ENCODE measurements at places on chromosomes 7 and 10.

GRCh38 chr10:8061274-8062211 lies 7.1 kb downstream of the GATA3 start:
- no peak for DNase-seq

DNA sequence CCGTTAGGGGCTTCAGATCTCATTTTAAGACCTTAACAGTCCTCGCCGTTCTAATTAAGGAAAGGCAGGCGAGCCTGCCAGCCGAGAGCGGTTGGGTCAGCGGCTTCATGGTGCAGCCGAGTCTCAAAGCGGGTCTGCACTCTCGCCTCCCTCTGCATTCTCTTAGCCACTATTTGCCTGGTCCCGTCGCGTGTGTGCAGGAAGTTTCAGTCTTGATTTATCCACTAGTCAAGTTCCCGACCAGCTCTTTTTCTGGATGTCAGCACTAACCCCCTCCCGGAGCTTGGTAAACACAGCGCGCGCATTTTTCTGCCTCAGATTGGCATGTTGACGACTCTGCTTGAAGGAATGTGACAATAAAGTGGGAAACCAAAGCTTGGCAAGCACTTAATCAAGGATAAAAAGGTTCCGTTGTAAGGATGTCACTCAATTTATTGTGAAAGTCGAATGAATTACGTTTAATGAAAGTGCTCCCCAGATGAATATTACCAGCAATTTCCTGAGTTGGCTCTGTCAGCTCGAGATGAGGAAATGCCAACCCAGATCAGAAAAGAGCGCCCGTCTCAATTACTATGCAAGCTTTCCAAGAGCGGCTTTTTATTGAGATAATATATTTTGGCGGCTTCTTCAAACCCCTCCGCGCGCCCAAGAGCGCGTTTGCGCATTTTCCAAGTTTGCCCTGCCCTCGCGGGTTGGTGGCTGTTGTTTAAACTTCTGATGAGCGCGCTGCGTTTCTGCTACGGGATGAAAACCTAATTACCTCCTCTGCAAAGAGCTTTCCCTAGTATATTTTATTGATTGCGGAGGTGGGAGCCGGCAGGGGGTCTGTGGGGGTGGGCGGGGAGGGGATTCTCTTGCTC lies 7.9 kb downstream of the NXPH1 start:
- DNase-seq: no peak

GRCh38 chr7:79998363-79998762 lies 136.3 kb upstream of the GNAI1 start:
- no peak for DNase-seq

GRCh38 chr7:22762866-22763265 lies 35.9 kb downstream of the IL6 start:
- DNase-seq: no peak

- DNase-seq: no peak
These were observed 6.2 kb downstream of the CFAP58 start for GRCh38 chr10:104359811-104360210.

DNA sequence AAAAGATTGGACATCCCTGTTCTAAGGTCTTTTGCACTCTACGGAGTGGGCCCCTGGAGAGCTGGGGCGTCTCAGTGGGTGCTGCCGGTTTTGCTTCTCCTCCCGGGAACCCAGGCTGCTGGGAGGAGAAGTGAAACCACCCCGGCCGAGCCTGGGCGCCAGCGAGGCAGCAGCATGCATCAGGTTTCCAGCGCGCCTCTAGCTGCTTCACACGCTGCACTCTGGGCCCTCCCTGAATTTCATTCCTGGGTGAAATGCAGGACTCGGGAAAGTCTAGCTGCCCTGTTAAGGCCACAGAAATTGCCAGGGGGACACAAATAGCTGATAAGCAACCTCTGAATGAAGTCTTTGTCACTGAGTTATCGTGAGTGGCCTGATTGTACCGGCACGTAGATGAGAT lies 127.4 kb downstream of the TRRAP start:
- DNase-seq: peak; percentile 36

DNA sequence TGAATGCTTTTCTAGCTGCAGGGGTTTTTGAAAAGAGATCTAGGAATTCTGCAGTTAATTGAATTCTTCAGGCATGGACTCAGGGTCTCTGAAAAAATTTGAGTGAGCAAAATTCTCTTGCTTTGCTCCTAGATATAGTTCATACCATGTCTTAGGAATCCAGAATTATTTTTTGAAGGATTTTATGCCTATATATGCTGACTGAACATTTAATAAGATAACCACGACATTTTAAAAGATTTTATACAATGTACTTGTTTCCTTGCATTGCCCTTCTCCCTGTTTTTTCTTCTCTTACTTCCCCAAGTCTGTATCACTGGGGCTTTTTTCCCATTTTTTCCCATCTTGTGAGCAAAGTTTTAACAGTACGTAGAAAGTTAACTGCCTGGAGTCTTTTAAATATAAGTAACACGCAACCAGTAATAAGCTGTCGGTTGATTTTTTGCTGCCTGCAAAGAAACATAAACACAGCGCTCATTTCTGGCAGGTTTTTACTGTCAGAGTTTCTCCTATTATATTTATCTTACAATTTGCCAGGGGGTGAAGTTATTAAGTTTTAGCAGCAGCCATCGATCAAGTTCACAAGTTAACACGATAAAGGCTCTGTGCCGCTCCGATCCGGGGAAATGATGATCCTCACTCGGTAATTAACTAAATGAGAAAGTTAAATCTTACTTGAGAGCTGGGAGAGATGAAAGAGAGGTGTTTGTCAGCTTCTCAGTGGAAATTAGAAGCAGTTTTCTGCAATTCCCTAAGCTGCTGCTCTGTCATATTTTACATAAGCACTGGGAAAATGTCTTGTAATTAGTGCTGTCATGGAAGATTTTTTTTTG lies 81.0 kb downstream of the POLL start:
- DNase-seq: no peak

- no peak for DNase-seq
These were observed 325.5 kb upstream of the C7orf33 start for GRCh38 chr7:148264933-148265557.

- DNase-seq: no peak
These were observed 171.5 kb downstream of the C7orf25 start for GRCh38 chr7:42740408-42740807.

GRCh38 chr10:79346012-79346340 lies 1.3 kb upstream of the PPIF start:
- peak; percentile 35 for DNase-seq

DNA sequence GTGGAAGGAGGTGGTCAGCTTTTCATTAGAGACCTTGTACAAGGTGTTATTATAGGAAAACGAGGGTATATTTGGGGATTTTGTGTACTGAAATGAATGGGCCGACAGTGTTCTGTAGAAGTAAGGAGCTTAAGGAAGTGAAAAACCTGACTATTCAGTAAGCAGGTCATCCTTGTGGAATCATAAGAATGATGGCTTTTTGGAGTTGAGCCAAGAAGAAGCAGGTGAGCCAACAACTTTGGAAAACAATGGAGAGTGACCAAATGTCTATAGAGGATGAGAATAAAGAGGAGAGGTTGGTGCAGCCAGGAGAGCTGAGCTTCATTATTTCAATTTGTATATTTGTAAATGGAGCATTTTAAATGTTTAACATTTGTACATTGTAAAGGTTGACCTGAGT lies 595.7 kb downstream of the CCSER2 start:
- DNase-seq: no peak

DNA sequence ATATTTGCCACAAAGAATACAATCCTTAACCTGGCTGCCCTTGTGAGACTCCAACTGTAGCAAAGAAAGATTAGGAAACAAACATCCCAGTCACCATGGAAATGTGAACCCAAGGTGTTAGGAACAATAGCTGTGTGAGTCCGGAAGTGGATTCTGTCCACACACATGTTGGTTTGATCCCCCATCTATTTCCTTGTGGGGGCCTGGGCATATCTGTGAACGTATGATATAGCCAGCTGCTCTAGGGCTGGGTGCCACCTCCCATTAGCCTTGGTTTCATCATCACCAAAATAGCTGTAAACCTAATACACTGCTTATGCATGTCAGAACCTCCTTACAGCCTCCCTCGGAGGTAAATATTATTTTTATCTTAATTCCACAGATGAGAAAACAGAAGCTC lies 26.4 kb downstream of the GRK5 start:
- no peak for DNase-seq

GRCh38 chr7:90958647-90959046 lies 305.6 kb upstream of the FZD1 start:
- DNase-seq: no peak

DNA sequence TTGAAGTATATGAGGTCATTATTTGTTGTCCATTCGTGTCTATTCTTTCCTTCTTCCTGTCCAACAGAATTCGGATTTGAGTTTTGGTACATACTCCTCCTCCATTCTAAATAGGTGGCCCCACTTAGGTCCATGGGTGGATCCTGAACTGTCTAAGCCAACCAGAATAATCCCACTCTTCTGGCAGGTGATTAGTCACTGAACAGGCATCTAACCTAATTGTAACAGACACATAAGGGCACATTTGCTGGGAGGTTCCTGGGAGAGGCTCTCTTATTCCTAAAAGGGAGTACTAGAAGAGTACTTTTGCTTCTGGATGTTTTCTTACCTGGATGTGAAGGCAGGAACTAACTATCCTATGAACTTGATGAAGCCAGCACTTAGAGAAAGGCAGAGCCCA lies 16.8 kb downstream of the LRRC72 start:
- DNase-seq: peak; percentile 16

- no peak for DNase-seq
These were observed 62.1 kb upstream of the PRSS58 start for GRCh38 chr7:142319970-142320369.

DNA sequence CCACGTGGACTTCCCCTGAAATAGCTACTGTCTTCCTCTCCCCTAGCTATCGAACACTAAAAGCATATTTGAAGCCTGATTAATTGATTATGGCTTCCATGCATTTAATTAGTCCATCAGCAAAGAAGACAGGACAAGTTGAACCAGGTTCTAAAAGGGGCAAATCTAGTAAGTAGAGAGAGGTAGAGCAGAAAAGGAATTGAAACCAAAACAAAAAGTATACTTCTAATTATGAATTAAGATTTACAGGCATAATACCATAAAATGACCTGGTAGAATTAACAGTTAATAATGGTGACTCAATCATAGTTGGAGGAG lies 393 bp upstream of the DNAJC1 start:
- DNase-seq: no peak

DNA sequence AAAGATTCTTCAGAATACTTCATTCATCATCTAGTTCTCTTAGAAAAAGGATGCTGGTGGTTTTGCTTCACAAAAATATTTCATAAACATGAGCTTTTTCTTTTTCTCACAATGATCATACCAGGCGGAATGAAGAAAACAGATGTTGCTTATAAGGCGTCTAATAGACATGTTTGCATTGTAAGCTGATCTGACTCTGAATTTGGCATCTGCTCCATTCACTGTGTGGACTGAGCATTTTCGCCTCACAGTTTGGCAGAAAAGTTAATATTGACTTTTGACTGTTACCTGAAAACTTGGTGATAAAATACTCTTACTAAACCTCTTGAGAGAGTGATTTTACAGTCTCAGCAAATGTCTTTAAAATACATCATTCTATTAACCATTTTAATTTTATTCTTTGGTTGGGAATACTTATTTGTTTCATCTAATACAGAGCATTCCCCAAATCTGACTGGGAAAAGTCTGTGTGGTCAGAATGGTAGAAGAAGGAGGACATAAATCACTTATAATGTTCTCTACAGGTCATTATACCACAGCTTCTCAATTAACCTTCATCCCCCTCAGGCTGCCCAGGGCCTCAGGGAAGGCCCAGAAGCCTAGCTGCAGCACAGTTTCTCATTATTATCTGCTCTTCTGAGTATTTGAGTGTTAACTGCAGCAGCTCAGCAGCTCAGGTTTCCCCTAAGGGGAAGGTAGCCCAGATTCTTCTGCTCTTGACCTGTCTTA lies 121.6 kb upstream of the KAT6B start:
- no peak for DNase-seq

DNA sequence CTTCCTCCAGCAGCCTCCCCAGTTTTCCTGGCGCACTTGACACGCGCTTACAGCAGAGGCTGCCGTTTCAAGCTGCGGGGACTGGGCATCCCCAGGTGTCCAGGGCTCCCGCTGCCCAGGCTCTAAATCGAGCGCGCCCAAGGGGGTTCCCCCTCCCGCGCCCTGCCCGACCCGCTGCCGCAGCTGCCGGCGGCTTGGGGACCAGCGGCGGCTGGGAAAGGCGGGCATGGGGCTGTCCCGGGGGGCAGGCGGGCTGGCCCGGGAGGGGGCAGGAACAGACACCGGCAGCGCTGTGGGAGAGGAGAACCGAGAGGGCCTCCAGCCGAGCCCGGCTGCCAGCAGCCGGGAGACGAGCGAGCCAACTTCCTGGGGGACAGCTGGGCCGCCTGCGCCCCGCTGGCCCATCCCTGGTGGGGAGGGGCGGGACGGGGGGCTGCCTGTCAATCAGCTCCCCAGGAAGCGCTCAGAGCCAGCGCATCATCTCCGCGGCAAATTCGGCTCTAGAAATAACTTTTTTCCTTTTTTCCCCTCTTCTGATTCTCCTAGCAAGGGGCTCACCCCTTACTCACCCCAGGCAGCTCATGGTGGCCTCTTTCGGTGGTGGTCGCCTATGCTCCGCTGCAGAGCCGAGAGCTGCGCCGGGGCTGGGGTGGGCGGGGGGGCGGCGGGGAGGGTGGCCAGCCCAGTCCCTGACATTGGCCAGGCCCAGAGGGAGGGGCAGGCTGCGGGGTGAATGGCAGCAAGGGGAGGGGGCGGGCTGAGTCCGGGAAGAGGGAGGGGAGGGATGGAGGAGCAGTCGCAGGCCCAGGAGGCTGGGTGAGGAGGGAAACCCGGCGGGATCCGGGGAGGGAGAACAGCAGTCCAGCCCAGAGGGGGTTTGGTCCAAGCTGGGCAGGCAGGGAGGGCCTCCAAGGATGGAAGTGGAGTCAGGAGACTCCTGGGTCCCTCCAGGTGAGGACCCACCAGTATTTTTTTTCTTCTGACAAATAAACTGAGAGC lies 14.7 kb downstream of the GRID2IP start:
- no peak for DNase-seq

DNA sequence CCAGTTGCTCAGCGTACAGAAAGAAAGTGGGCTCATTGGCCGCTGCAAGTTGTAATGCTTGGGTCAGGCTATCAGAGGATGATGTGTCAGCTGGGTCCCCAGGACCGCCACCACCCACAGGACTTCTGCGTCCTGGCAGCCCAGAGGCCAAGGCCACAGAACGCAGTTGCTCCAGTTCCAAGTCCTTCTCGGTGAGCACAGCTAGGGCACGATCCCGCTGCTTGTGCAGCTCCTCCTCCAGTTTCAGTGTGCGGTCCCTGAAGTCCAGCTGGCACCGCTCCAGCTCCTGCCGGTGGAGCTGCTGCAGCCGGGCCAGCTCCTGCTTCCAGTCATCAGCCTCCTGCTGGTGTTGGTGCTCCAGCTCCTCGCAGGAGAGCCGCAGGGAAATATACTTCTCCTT lies 3.0 kb downstream of the GCC1 start:
- DNase-seq: no peak
